ENCODE measurements at places on chromosomes 3 and 15. TPM values are rescaled to one million over a fixed set of nuclear protein-coding genes. Genes with fewer than 3 reads are reported as not detected.

- DNase-seq: no peak
These were observed 72.0 kb downstream of the DHX30 start for GRCh38 chr3:47874913-47875312.

DNA sequence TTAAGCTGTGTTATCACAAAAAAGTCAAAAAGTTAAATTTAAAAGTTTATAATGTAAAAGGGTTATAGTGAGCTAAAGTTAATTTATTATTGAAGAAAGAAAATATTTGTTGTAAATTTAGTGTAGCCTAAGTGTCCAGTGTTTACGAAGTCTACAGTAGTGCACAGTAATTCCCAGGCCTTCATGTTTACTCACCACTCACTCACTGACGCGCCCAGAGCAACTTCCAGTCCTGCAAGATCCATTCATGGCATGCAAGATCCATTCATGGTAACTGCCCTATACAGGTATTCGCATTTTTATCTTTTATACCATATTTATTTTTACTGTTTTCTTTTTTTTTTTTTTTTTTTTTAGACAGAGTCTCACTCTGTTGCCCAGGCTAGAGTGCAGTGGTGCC lies 69.5 kb downstream of the TPRA1 start:
- no peak for DNase-seq

- DNase-seq: no peak
These were observed 39.8 kb downstream of the HCN4 start for GRCh38 chr15:73328981-73329380.

- no peak for DNase-seq
These were observed 15.2 kb downstream of the FSTL1 start for GRCh38 chr3:120435621-120436020.

DNA sequence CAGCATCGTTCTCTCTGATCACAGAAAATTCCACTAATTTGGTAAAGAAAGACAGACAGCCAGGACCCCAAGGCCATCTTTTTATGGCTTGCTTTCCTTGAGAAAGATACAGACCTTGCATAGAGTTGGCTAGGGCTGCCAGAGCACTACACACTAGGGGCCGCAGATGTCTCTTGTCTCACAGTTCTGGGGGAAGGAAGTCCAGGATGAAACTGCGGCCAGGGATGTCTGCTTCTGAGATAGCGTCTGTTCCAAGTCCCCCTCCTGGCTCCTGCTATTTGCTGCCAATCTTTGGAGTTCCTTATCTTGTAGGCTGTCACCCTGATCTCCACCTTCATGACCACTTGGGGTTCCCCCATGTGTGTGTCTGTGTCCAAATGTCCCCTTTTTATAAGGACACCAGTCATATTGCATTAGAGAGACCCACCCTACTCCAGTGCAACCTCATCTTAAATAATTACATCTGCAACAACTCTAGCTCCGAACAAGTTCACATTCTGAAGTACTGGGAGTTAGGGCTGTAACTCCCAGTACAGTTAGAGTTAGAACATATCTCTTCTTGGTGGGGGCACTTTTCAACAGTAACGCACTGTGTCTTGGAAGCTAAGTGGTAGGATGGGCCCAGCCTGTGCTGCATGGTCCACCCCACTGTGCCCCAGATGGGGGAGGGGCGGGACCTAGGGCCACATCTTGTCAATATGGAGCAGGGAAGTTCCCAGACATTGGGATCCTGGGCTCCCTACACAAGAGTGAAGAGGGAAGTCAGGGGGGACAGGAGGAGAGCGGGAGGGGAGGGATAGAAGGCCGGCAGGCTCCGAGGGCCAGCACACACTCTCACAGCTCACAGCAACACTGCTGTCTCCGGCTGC lies 42.2 kb downstream of the KLF15 start:
- no peak for DNase-seq

DNA sequence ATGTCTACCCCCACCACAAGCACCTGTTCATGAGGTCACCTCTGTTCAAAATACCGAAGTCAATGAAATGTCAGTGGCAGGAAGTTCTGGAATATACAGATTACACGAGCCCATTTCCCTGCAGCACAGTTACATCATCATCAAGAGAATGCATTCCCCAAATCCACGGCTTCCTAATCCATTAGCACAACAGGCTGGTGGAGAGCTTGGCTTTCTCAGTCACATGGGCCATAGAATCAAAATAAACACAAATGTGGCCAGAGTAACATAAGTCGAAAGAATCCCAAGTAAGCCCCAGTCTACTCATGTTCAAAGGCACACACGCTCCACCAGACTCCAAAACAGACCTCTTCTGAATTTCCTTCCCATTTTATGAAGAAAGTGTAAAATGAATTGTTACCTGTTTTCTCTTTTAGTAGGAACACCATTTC lies 419.3 kb downstream of the MAGI1 start:
- no peak for DNase-seq

Gene ICE2
- 63.7 TPM for total RNA-seq

Gene SPPL2A
- 80.3 TPM for total RNA-seq

Gene IL5RA
- 0.33 TPM for total RNA-seq
